ENCODE measurements at places on chromosomes 7 and 10.

GRCh38 chr7:74026406-74026902 is 1.5 kb upstream of the ELN start:
- DNase-seq, result no peak

- DNase-seq, result no peak
Observed at GRCh38 chr7:11895337-11895736, 63.3 kb upstream of the THSD7A start.

DNA sequence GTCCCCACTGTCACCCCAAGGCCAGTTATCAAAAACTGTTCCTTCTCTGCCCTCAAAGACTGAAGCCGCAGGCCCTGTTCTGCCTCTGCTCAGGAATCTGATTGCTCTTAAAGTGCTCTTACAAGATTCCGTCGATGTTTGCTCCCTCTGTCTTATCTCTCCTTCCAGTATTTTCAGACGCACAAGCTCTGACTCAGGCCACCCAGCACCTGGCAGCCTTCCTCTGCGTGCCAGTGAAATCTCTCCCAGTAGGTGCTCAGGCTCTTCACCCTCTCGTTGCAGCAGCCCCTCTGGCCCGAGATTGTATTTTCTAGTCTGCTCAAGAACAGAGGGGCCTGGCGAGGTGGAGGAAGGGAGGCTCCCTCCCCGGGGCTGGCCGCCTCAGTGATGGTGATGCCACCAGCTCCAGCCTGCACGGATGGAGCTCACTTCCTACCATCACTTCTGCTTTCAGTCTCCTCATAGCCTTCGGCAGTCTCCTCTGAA is 276.2 kb downstream of the USP6NL start:
- no peak for DNase-seq

GRCh38 chr10:90722832-90723231 is 135.0 kb downstream of the HTR7 start:
- no peak for DNase-seq

- no peak for DNase-seq
Observed at GRCh38 chr7:64101126-64101942, 56.1 kb downstream of the ZNF727 start.

GRCh38 chr7:36127075-36127740 is 25.8 kb upstream of the EEPD1 start:
- no peak for DNase-seq

DNA sequence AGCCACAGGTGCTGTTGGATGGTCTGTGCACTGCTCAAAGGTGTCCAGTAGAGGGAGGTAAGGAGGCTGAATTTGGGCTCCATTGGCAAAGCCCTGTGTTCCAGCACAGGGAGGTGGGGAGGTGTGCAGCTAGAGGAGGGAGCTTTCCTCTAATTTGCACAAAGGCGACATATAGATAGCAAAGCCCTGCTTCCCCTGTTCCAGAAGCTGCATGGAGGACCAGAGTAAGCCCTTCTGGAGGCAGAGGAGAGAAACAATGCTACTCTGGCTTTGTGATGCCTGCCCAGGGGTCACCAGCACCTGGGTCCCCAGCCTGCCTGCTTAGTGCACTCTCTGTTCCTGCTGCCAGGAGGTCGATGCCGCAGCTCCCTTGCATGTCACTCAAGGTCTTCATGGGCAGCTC is 3.4 kb upstream of the ARHGAP22 start:
- DNase-seq, result no peak

GRCh38 chr7:102872460-102872859 is 40.3 kb upstream of the LRRC17 start:
- no peak for DNase-seq

- DNase-seq, result no peak
Observed at GRCh38 chr10:3264161-3264761, 91.7 kb upstream of the PITRM1 start.

GRCh38 chr10:60389413-60390025 is at the start of gene ANK3:
Gene ANK3, minus strand, starts transcription at chr10:60389875. Its CDS starts 337 bp downstream, at chr10:60389538.
- no peak for DNase-seq
